ENCODE measurements at places on chromosomes 13 and 19.

DNA sequence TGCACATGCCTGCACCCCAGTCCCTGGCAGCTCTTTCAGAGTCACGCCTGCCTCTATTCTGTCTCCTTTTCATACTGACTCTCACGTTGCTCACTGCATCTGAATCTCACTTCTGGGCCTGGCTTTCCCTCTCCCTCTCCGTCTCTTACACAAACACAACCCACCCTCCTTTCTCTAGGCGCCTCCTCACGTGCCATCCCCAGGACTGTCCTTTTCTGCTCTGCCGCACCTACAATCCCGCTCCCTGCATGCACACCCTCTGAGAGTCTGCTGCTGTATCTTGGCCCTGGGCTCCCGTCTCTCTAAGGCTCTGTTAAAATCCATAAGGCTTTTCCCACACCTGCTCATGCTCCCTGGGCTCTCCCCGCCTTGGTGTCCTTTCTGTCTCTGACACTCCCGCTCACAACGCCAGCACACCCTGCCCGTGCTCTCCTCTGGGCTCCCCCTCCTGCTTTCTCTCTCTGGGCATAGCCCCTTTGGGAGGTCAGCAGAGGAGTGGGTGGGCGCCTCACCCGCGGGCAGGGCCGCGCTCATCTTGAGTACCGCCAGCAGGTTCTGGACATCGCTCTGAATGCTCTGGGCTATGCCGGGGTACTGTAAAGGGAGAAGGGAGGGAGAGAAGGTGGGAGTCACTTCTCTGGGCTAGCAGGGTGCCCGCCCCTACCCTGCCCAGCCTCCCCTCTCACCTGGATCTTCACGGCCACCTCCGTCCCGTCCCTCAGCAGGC is 12.7 kb upstream of the NUMBL start:
- DNase-seq = no peak

DNA sequence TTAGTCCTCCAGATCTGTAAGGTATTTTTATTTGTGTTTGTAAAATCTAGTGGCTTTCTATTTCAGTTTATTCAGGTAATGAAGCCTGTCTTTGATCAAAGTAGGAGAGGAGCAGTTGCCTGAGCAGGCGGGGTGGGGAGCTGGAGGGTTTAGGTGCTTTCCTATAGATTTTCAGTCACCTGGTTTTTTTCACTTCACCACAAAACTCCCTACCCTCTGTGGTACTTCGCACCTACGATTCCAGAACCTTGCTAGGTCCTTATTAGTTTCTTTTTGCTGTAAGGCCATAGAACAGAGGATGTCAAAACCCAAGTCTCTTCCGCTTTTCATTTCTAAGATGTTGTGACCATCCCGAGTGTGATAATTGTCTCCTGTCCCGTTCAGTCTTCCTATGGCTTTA is 26.6 kb downstream of the SLAIN1 start:
- DNase-seq = no peak

GRCh38 chr13:30116379-30116778 is 191.0 kb downstream of the KATNAL1 start:
- no peak for DNase-seq

- peak; percentile 89 for DNase-seq
These were observed 9.7 kb upstream of the ILF3 start for GRCh38 chr19:10644260-10645007.

DNA sequence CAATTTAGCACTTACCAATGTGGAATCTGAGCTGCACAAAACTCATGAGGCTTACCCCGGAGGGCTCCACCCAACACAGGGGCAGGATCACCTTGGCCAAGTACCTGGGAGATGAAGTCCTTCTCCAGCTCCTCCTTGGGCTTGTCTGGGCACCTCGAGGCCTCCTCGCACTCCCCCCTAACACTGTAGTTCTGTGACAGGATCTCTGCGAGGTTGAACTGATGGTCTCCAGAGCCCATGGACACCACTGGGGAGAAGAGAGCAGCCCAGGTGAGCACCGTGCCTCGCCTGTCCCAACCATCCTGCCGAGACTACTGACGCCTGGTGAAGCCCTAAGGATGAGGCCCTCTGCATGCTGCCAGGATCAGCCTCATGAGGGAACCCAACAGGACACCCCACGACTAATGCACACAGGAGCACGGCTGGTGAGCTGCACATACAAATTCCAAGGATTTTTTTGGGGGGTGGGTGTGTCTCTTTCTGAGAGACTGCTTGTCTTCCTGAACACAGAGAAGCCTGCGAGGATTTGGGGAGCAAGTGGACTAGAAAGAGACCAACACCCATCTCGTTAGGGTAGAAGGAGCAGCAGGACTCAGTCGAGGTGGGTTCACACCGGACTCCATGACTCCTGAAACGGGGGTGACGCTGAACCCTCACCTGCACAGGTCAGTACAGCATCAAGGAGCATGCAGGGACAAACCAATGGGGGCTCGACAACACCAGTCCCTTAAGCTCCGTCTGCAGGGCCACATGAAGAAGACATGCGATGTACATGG is 10.1 kb downstream of the MIER2 start:
- no peak for DNase-seq

- DNase-seq = peak; percentile 43
These were observed 467 bp upstream of the CLN5 start for GRCh38 chr13:76991432-76991795.

GRCh38 chr19:46785054-46785979 is 3.1 kb downstream of the SLC1A5 start:
- DNase-seq = no peak

GRCh38 chr13:105083992-105084391 is 1451.5 kb downstream of the EFNB2 start:
- no peak for DNase-seq

DNA sequence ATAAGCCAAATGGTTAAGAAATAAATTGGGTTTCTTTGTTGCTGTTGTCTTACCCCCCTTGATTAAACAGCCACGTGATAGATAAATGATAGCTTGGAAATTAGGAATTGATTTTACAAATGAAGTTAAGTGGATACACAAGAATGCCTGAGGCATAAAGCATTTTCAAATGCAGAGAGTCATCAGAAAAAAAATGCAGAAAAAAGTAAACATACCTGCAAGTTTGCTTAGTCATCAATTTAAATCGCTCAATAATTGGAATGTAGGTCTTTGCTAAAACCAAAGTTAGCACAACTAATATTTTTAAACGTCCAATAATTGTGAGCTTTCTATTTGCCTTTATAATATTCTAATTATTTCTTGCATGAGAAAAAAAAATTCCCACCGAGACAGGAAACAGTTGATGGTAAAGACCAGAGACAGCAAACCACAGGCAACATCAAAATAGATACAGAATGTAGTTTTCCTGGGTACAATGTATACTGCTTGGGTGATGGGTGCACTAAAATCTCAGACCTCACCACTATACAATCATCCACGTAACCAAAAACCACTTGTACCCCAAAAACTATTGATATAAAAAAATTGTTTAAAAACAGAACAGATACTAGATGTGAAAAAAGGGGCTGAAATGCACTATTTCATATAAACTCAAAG is 924.0 kb downstream of the PCDH9 start:
- DNase-seq = no peak

DNA sequence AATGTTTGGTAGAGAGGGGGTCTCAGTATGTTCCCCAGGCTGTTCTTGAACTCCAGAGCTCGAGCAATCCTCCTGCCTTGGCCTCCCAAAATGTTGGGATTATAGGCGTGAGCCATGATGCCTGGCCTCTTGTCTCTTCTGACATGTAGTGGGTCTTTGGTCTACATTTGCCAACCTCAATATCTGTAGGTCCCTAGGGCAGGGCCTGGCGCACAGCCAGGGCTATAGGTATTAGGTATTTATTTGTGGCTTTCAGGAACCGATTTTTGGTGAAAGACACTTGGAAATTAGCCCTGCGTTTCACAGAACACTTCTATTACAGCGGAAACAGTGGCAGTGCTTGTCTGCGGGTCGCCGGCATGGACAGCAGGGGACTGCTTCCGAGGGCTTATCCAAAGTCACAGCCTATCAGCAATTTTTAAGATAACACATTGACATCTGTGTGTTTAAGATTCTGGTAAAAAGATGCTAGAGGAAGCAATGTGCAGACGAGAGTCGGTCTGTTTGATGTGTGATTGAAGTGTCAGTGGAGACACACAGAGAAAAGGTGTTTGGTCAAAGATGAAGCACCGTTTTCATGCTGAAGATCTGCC is 14.5 kb downstream of the ZNF536 start:
- DNase-seq = no peak

DNA sequence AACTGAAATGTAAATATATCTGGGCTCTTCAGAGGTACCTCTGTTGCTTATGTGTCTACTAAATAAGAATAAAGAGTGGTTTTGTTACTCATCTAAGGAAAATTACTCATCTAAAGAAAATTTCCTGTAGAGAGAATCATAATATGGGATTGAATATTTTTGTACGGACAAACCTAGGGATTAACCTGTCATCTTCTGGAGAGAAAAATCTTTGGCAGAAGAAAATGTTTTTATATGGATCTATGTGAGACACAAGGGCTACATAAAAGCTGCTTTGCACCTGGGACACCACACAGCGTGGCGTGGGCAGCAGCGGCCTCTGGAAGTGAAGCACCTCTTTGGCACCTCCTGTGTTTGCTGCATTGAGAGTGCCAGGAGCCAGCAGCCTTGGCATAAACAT is 242.9 kb upstream of the DACH1 start:
- DNase-seq = no peak

DNA sequence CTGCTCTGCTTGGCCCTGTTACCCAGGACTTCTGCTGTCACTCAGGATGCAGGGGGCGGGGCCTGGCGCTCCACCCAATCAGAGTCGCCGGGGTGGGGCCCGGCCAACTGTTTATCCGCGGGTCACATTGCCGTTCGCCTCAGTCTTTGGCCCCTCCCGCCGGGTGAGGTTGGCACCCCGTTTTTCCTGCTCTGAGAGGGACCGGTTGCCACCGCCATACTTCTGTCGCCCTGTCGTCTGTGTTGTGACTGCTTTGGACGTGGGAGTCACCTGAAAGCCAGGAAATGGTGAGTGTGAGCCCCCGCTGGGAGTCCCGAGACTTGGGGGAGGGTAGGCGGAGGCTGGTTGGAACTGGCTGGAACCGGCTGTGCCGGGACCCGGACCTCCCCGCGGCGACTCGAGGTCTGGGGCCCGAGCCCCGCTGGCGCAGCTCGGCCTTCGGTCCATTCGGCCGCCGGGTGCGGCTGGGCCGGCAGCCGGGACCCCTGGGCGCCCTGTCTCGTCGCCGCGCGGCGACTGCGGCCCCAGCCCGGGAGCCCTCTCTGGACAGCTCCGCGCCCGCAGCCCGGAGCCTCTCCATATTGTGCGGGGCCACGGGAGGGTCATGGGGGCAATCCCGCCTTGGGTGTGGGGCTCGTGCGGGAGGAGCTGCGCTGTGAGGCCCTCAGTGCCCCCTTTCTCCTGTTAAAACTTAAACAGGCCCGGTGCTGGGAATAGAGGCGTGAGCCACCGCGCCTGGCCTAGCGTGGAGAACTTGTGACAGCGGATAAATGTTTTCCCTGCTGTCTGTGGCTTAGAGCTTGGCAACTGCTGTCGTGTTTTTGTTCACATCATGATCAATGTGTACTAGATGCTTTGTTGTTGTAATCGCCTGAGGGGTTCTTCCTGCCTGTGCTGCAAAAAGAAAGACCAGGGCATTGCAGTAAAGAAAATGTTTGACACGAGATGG is at the start of gene ZNF844:
TSS of gene ZNF844 (plus strand) at position 142 of the 949 bp plus-strand sequence. CDS start at position 285, 143 bp downstream.
- peak; percentile 81 for DNase-seq

DNA sequence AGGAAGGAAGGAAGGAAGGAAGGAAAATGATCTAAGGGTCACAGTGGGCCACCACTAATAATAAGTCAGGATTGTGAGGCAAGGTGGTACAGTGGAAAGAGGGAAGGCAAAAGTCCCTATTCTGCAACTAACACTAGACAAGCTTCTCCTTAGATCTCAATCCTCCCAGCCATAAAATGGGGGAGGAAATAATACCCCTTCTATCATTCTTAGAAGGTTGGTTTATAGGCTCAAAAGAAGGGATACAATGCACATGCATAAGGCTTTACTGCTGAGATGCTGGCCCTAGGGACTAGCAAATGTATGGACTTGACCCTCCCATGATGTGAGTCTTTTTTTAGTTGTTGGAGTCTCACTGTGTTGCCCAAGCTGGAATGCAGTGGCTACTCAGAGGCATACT is 167.7 kb upstream of the ZNF507 start:
- DNase-seq = no peak

Measured in activated naive CD4-positive, alpha-beta T cell treated with anti-CD3 and anti-CD28 coated beads, Interleukin-2, amount 50 U/mL, for 16 hours (primary cell).